ENCODE measurements at places on chromosomes 6 and 20.

GRCh38 chr6:33667072-33667471 lies 44.4 kb downstream of the UQCC2 start:
- no peak for DNase-seq

GRCh38 chr6:136510782-136511181 lies 39.4 kb downstream of the MAP7 start:
- no peak for DNase-seq

GRCh38 chr20:36613974-36614373 lies 8.4 kb downstream of the RAB5IF start:
- no peak for DNase-seq

- DNase-seq: no peak
These were observed 12.7 kb downstream of the STXBP5 start for GRCh38 chr6:147216915-147217314.

DNA sequence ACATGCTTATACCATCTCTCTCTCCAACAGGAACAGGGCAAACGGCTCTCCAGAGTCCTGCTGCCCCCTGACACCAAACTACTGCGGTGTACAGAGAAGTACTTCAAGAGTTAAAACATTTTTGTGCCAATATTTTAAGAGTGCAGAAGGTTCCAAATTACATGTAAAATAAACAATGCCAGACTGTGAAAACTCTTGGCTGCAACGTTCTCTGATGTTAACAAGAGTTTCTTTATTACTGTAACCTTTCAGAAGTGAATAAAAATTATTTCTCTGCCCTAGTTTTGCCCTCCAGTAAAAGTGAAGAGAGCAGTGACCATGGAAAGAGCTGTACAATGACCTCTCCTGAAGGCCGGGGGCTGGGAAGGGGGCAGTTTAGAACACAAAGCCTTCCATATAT lies 41.4 kb upstream of the FAM83C start:
- DNase-seq: no peak

- DNase-seq: peak; percentile 44
These were observed 332.6 kb downstream of the ADGRB3 start for GRCh38 chr6:68967549-68968300.

GRCh38 chr20:53981752-53982437 lies 88.5 kb downstream of the BCAS1 start:
- DNase-seq: no peak

DNA sequence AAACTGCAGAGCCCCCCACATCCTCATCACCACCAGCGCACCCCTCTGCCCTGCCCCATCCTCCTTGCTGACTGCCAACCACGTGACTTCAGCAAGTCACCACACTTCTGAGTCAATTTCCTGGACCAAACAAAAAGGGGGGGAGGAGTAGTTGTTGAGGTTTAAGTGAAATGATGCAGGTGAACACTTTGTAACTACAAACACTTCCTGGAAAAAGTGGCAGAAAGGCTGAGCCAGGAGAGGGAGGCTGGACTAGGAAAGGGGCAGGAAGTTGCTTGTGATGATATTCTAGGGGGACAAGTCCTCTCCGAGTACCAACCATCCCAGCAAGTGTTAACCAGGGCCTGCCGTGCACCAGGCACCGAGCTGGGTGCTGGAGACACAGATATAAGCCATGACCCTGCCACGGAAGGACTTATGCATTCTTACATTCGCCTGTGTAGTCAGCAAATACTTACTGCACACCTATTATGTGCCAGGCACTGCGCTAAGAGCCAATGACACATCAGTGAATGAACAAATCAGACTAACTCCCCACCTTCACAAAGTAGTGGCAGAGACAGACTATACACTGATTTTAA lies 67.3 kb downstream of the PREX1 start:
- peak; percentile 63 for DNase-seq

- DNase-seq: peak; percentile 58
These were observed 61.4 kb downstream of the NPEPL1 start for GRCh38 chr20:58753922-58754551.

GRCh38 chr6:152096863-152097496 lies 289.5 kb downstream of the ESR1 start:
- no peak for DNase-seq

GRCh38 chr20:24403406-24403805 lies 66.0 kb upstream of the SYNDIG1 start:
- DNase-seq: no peak

DNA sequence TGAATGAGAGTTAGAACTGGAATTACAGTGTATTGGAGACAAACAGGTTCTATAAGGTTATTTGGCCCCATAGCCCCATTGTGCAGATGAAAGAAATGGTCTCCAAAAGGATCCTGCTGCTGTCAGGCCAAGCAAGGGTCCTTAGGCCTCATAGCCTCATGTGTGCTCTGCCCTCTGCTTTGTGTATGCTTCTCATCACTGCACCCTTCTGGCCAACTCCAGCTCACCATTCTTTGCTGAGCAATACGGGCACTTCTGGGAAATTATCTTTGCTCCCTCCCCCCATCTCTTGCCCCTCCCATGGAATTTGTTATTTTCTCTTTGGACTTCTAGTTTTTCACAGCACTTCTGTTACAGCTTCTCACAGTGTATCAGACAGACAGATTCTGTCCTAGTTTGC lies 298.8 kb downstream of the FOXA2 start:
- DNase-seq: no peak

- no peak for DNase-seq
These were observed 714.5 kb upstream of the EYS start for GRCh38 chr6:66421570-66421969.

DNA sequence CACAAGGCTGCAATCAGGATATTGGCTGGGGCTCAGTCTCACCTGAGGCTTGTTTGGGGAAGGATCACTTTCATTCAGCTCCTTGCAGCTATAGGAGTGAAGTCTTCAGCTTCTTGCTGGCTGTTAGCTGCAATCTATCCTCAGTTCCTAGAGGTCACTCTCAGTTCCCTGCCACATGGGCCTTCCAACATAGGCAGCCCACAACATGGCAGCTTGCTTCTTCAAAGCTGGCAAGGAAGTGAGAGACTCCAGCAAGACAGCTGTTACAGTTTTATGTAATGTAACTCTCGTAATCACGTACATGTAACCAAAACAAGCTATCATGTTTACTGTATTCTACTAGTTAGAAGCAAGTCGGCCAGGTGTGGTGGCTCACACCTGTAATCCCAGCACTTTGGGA lies 226.9 kb downstream of the CDC5L start:
- peak; percentile 84 for DNase-seq

DNA sequence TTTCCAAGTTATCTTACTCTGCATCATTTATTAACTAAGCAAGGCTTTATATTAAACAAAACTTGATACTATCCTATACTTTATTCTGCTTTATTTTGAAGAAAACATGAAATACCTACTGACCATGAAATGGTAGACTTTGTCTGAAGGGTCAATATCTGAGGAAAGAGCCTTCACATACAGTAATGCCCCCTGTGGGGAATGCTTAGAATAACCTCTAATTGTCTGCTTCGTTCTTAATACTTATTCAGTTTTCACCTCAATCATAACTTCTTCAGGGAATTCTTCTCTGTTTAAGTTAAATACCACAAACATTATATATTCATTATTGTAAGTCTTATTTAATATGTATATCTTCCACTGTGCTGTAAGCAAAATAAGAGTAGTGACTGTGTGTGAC lies 498.9 kb upstream of the MANEA start:
- no peak for DNase-seq

DNA sequence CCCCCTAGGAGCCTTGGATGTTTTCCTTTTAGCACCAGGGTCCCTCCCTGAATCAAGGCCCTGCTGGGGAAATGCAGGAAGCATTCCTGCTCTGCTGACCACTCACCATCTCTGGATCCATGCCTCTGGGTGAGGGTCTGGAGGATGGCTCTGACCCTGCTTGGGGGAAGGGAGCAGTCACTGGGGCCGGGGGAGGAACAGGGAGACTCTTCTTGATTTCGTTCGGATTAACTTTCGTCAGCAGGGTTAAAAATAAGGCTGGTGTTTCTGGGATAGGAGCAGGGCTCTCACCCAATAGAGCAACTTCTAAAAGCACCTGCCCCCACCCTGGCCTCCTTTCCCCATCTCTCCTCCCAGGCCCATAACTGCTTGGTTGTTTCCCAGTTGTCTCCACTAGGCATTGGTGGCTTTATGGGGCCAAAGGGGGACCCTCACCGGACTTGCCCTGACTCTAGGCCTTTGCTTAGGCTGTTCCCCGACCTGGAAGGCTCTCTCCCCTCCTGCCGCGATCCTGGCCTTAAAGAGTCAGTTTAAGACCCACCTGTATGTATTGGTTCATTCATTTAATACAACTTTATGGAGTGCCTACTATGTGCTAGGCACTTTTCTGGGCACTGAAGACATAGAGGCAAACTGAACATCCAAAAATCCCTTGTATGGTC lies 63.0 kb downstream of the JPH2 start:
- no peak for DNase-seq

GRCh38 chr6:64737418-64737817 lies 969.6 kb downstream of the EYS start:
- no peak for DNase-seq

DNA sequence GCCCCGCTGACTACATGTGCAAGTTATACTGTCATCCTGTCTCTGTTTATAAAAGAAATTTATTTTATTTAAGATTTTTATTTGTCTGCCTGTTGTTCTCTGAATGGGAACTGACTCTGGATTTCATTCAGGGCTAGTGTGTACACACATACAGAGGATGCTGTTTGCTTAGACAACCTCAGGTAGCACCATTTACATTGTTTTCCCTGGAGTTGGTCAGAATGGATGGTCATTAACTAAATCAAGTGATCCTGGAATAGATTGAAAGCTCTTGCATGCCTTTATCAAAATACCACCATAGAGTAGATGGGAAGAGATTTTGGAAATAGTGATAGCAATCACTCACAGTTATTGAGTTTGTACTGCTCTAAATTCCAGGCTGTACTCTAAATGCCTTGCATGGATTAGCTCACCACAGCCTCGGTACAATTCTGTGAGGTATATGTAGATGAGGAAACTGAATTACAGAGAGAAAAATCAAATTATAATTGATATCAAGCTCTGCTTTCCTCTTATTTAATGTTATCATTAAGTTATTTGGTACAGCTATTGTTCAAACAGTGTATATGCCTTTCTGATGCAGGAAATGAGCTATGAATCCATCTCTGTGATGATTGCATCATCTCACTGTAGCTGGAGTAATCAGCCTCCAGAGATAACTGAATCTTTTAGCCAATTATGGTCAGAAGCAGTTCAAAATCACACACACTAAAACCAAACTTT lies 51.9 kb downstream of the RNF217 start:
- DNase-seq: peak; percentile 58

Data from MV-4-11 (cell line).